T-helper 9 cell (primary cell): ENCODE measurements at places on chromosomes 7 and 10.

DNA sequence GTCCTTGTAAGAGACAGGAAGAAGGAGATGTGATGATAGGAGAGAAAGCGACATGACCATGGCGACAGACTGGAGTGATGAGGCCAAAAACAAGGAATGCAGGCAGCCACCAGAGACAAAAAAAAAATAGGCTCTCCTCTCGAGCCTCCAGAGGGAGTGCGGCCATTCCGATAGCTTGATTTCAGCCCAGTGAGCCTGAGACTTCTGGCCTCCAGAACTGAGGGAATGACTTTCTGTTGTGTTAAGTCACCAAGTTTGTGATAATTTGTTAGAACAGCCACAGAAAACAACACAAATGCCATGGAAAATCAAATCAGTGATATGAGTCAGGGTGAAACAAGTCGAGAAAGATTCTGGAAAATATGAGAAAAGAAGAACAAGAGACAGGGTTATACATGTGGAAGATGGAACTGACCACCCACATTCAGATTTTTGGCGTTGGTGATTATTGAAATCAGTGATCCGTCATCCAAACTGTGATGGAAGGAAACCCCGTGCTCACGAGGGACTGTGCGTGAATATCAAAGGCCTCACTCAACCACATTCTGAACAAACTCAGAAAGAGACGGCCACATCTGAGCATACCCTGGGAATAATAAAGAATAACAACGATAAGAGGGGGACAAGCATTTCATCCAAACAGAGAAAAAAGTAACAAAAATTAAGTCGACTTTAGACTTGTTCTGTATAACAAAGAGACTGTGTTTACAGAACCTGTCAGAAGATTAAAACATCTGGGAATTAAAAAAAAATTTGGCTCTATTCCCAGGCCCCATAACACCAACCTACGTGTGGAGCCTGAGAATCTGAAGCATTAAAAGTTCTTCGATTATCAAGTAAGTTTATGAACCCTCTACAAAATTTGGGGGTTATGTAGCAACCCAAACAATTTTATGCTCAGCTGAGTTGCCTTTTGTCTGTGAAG lies 72.1 kb downstream of the EEPD1 start:
- no peak for DNase-seq

GRCh38 chr10:61810263-61810662 lies 91.2 kb upstream of the ARID5B start:
- no peak for DNase-seq

DNA sequence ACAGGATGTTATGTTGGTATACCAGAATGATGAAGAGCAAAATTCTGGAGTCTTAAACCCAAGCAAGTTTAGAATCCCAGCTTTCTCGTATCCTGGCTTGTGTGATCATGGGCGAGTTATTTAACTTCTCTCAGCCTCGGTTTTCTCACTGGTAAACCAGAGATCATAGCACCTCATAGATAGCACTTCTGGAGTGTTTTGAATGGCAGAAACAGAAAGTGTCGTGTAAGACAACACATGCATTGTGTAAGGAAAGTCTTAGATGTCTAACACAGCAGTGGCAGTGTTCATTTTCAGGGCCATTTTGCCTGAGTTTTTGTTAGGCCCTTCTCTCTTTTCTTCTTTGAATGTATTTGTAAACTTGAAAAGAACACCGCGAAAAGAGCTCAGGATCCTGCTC lies 465.1 kb downstream of the AUTS2 start:
- DNase-seq, result no peak

DNA sequence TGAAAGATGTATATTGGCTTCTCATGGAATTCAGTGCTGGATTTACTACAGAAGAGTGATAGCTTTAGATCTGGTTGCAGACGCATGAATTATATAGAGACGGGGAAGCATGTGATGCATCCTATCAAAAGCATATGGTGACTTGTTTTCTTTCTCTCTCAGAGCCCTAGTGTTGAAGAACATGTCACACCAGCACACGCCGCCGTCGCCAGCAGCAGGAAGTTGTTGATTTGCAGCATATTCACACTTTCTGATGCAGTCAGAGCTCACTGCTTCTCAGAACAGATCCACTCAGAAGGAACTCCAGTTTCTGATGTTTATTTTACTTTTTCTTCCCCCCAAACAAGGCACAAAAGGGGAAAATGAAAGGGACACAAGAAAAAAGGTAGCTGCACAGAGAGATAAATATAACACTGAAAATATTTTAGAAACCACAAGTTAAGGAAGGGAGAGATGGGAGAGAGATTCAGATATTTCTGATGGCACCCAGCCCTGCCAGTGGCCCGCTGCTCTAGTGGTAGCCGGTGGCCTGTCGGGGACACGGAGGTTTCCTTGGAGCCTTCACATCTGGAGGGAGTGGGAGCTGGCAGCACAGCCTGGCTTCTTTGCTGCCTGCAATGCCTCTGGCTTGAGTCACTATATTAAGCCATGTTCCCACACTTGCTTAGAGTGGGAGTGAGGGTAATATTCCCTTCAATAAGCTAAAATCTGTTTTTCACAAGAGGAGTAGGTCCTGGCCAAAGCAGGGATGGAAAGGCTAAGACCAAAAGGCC lies 123.2 kb downstream of the NRP1 start:
- no peak for DNase-seq

DNA sequence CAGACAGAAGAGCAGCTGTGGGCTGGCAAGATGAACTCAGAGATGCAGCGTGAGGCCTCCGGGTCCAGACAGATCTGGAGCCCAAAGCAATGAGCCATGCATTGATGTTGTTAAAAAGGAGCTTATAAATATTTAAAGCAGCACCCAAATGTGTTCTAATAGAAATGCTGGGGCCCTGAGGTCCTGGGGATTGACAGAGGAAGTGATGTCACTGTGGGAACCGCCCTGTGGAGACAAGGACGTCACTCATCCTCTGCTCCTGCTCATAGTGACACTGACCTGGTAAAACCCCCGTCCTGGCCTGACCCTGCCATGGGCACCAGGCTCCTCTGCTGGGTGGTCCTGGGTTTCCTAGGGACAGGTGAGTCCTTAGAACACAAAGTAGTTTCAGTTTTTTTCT lies 197.0 kb upstream of the PRSS58 start:
- DNase-seq, result peak; percentile 13

DNA sequence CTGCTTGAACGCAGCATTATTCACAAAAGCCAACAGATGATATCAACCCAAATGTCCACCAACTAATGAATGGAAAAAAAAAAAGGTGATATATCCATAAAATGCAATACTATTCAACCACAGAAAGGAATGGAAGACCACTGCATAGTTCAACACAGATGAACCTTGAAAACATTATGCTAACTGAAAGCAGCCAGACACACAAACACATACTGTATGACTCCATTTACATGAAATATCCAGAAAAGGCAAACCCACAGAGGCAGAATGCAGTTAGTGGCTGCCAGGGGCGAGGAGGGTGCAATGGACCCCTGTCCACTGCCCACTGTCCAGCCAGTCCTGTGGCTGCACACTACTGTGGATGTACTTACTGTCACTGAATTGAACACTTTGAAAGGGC lies 36.6 kb downstream of the KIAA1549 start:
- no peak for DNase-seq

DNA sequence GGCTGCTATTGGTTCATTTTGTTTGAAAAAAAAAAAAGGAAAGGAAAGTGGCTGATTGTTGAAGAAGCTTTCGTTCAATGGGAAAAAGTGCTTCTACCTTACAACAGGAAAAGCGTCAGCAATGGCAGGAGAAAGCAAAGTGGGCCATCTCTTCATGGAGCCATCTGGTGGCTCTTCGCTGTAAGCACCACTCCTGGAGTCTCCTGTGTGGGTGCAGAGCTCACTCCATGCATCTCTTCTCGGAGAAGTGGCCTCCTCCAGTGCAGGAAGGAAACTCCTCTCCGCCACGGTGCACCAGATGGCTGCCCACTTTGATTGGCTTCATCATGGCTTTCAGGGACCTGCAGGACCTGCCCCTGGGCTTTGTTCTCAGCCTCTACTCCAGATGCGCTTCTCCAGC lies 250.9 kb downstream of the PTEN start:
- DNase-seq, result no peak

- DNase-seq, result no peak
Measured at GRCh38 chr10:117980216-117980615, 66.5 kb downstream of the RAB11FIP2 start.

DNA sequence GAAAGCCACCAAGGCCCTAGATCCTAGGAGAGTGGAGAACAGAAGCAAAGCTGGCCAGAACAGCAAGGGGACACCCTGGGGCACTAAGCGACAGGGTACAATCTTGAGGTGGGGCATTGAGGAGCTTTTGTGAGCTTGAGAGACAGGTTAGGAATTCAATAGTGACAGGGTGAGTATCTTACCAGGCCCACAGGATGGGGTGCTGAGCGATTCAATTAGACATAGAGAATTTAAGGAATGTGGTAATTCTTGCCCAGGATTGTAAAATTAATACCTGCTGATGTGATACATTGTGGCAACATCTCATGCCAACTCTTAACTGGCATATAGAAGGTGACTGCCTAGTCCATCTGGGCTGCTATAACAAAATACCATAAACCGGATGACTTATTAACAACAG lies 14.0 kb downstream of the RBP3 start:
- no peak for DNase-seq

DNA sequence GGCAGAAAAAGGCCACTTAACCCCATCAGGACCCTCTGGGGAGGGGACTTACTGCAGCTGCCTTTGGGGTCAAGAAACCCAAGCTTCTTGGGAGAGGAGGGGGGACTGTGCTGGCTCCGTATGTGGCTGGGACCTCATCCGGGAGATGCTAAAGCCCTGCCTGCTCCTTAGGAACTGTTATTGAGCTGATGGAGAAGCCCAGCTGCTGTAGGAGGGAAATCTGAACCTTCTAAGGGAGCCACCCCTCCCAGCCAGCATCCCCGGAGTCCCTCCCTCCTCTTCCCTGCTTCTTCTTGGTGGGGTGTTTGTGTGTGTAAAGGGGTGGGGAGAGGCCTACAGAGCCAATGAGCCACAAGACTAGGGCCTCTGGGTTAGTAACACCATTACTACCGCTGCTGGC lies 8.2 kb downstream of the KCNIP2 start:
- DNase-seq, result no peak

GRCh38 chr7:32177232-32177631 lies 107.0 kb upstream of the PDE1C start:
- DNase-seq, result no peak

DNA sequence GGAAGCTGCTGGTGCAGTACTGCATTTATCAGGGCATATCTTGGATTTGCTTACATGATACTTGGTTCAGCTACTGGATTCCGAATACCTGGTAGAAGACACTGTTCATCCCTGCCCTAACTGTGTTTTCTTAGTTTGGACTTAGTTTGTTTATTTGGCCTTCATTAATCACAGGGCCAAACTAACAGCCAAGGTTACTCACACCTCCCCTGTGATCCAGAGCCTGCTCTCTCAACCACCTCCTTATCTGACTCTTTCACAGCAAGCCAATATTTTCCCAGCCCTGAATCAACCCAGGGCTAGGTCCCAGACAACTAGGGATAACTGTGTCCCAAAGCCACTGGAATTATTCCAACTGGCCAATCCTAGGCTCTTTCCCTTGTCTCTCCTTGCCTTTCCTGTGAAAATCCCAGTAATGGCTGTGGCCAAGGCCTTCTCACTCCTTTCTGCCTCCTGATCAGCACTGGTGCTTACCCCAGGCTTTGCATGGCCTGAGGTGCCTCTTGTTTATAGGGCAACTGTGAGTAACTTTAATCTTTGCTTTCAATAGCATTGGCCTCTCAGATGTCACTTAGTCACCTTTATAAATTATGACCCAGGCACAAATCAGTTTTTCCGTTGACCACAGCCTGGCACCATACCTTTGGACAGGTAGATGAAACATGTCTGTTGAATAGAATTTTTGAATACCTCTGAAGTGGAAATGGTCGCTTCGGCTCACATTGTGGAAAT lies 9.3 kb upstream of the JCAD start:
- DNase-seq, result no peak

DNA sequence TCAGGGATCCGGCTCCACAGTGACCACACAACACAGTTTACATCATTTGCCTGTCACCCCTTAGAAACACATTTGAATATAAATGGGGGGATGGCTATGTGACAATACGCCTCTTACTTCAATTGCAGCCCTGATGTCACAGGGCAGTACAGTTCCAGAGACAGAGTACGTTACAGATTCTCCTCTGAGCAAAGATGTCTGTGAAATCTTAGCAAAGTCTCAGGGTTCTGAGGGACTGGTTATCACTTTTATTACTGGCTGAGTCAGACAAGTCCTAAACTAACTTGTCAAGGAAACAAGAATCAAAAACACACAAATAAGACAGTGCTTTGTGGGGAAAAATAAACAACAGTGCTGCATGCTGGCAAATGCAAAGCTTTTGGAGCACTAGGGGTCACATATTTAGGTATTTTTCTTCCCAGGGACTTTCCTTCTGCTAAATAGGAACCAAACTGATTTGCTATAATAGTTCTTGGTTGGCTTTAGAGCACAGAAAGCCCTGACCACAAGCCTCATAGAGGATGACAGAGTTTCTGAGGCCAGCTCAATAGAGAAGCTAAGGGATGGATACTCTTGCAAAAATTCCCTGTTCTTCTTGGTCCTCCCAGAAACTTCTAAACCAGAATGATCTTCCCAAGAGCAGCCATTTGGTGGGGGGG lies 501.6 kb downstream of the GRID1 start:
- no peak for DNase-seq

DNA sequence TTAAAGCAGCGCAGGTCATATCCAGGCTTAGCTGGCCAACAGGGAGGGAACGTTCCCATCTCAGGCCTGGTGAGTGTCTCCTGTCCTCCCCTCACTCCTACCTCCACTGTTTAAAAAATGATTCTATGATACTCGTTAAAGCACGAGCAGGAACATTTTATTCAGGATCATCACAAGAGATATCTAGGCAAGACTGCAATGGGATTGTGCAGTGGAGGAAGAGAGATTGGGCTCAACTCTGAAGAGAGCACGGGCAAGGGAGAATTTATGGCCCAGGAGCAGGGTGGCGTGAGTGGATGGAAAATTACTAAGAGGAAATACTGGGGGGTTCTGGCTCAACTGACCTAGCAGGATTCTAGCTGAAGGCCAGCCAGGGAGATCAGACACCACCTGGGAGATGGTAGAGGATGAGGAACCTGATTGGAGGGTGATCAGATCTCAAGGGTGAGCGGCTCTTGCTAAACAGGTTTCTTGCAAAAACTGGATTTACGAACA lies 9.0 kb upstream of the HSPB1 start:
- DNase-seq, result no peak

- DNase-seq, result no peak
Measured at GRCh38 chr7:41046221-41046761, 656.6 kb downstream of the INHBA start.

DNA sequence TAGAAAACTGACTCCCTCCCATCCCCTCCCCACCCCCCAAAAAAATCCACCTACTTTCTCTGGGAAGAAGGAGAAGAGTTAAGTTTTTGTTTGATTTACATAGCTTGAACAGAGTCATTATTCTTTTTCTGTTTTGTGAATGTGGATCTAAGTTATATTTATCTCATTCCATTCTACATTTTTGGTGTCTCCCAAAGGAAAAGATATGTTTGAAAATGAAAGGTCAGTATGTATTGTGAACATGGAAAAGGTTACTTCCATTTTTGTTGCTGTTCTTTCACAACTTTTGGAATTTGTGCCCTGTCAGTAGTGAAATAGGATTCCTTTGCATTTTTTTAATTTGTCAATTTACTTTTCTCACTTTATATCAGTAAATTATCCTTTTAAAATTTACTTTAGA lies 547.9 kb downstream of the SUGCT start:
- DNase-seq, result no peak
